Stimulated activated CD4-positive, alpha-beta T cell treated with anti-CD3 and anti-CD28 coated beads, Interleukin-1b, Interleukin-23, amount 100 ng/mL, for 1 hour (primary cell): ENCODE measurements at places on chromosomes 2 and 18.
A peak's percentile ranks its signal among the peaks of the same experiment; 100 is the strongest.

DNA sequence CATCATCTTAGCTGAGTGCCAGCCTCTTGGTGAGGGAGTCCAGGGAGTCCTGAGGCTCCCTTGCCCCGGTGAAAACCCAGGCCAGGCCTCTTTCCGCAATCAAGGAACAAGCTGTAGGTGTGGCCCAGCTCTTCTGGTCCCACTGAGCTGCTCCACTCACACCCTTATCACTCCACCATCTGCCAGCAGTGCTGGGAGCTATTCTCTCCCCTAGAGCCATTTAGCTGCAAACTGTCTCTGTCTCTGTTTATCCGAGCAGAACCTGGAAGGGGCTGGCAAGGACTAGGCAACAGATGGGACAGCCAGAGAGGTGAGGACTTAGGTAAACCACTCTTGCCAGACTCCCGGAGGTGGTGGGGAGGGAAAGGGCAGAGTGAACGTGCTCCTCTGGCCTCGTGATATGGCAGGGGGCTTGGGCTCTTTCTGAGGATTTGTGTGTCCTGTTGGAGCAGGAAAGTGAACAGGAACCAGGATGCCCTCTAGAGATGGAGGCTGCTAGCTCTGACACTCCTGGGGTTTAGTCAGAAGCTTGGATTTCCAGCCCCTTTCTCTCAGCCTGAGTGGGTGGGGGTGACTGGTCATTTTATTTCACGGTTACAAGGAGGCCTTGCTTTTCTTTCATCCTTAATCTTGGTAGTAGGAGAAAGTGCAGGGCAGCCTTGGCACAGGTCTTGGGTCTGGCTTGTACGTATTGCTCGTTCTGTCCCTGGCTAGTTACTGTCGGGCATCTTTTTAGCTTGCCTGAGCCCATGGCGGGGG is 19.6 kb downstream of the B3GNT2 start:
- DNase-seq: no peak

DNA sequence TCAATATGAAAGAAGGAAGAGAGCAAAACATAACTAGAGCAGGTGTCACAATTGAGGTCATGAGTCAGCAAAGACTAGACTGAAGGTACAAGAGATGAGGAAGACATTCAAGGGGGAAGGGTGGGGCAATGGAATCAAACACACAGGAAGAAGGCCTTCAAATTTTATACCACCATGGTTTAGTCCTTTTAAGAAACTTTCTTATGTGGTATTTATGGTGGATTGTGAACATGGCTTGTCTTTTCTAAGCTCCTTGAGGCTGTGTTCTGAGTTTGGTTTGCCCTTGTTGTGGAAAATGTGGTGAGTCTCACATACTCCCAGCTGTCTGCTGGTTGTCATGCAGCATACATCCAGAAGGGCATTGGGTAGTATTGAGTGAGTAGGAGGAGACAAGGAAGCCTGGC is 62.1 kb downstream of the NABP1 start:
- no peak for DNase-seq

GRCh38 chr2:4269885-4270284 is 566.5 kb downstream of the DCDC2C start:
- no peak for DNase-seq

DNA sequence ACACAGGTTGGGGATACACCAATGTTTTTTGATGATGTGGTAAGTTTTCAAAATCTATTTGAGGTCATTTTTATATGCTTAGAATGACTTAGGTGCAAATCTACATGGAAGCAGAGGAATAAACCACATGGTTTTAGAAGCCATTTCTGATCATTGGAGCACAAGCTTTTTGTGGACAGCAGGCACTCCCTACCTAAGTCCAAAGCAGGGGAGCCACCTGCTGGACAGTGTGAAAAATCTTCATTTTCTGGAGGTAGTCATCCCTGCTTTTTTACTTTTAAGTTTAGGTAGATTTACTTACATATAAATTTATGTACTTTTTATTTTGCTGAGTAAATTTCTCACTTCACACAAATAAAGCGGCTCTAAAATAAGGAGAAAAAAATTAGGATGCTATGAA is 323.2 kb downstream of the PLCL1 start:
- peak; percentile 12 for DNase-seq

DNA sequence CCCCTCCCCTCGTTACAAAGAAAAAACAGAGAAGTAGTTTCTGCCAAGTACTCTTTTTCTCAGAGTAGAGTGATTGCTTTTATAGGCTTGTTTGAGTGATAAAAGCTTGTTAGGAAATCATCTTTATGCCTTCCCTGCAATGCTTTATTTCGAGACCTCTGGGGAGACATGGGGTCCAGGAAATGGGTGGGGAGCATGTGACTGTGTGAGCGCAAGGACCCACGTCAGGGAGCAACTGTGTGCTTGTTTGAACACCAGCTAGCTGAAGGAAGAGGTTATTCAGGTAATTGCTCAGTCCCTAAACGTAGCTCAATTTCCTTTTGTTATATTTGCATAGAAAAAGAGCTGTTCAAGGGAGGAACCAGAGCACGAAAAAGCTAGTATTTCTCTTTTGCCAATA is 187.3 kb downstream of the FAM210A start:
- no peak for DNase-seq

- no peak for DNase-seq
Measured at GRCh38 chr2:30978854-30979253, 159.4 kb downstream of the GALNT14 start.

DNA sequence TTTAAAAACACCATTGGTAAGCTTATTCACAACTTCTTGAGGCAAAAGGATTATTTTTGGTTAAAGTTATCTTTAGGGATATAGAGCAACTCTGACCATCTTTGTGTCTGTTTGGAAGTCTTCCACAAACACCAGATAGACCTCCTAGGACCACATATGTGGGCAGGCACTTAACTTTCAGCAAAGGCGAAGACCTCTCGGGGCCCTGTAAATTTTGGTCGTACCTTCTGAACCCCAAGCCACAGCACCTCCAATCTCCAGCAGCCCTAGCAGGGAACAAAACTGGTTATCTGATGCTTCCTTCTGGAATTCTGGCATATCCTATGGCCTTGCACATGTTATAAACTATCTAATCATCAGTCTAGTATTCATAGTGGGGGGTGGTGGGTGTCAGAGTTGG is 114.8 kb downstream of the MBD5 start:
- no peak for DNase-seq

- no peak for DNase-seq
Measured at GRCh38 chr2:62265106-62265505, 69.2 kb downstream of the B3GNT2 start.

GRCh38 chr2:27903018-27903417 is 12.5 kb downstream of the BABAM2 start:
- DNase-seq: no peak

DNA sequence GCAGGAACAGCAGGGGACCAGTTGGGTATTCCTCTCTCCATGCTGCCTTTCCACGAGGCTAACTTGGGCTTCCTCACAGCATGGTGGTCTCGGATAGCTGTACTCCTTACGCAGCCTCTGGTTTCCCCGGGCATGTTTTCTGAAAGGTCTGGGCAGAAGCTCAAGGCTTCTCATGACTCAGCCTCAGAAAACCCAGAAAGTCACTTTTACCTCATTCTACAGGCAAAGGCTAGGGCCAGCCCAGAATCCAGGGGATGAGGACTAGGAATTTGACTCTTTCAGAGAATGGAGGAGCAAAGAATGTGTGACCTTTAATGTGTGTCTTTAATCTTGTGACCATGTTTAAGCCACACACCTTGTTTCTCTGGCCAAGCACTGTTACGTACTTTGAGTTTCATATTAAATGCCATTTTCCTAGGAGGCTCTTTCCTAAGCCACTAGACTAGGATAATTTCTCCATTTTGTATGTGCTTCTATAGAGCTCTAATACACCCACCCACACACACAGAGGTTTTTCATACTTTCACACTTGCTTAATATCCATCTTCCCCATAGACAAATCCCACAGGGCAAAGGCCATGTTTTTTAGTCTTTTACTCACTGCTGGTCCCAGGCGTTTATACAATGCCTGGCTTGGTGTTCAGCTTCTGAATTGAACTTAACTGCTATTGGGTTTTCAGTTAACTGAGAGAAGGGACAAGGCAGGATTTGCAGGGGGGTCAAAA is 77.3 kb downstream of the LONRF2 start:
- DNase-seq: no peak

DNA sequence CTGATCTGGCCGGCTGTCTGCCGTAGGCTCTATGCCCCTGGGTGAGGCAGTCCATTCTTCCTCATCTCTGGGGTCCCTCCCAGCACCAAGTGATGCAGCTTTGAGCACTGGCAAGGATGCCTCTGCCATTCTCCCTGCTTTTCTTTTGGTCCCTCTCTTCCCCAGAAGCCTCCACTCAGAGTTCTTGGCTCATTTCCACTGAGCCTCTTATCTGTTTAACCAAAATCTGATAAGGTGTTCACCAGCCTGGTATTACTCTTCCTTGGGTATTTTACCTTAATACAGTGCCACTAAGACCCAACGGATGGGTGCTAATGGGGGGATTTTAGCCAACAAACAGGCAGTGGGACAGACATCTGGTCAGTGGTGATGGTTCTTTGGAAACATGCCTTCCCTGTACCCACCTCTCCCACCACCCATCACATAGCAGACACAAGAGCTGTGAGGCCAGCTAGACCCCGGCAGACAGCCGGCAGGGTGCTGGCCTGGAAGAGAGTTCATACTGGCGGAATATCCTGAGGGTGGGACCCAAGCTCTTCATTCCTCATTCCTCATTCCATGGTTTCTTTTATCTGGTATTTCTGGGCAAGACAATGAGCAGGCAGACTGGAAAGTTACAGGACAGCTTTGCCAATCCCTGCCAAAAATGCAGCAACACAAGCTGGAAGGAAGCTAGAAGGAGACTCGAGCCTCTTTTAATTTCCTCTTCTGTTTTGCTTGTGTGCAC is 34.6 kb downstream of the ZBTB7C start:
- DNase-seq: no peak

GRCh38 chr2:206993396-206993911 is 54.1 kb downstream of the CPO start:
- DNase-seq: no peak

- no peak for DNase-seq
Measured at GRCh38 chr2:123051136-123051535, 974.0 kb upstream of the CNTNAP5 start.

- DNase-seq: no peak
Measured at GRCh38 chr18:57965246-57965645, 78.8 kb upstream of the NEDD4L start.

GRCh38 chr2:219405958-219406860 is 12.0 kb upstream of the DES start:
- DNase-seq: no peak

- DNase-seq: no peak
Measured at GRCh38 chr2:109531221-109531620, 82.5 kb downstream of the SEPTIN10 start.

DNA sequence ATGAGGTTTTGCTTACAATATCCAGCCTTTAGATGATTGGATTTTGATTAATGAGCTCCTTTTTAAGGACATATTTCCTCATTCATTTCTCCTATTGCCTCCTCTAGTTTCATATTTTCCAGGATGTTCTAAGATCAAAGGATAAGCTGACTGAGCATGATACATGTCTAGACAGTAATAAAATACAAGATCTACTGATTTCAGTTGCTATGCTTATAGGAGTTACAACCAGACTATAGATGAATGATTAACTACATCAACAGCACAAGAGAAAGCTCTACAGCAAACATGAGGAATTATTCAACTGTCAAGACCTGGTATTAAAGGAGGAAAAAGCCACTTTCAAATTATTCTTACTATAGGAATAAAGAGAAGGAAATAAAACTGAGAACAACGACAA is 85.0 kb upstream of the LINC00305 start:
- DNase-seq: no peak
